ENCODE measurements at places on chromosomes 1 and 21. TPM values are rescaled to one million over a fixed set of nuclear protein-coding genes. Genes with fewer than 3 reads are reported as not detected.

Gene SON
- total RNA-seq, result 251 TPM

Gene LCA5L
- 0.30 TPM for total RNA-seq

Gene ATP5PB
- total RNA-seq, result 582 TPM

Gene SYTL1
- 1.4 TPM for total RNA-seq

- no peak for DNase-seq
These were observed 77.7 kb downstream of the TOMM20 start for GRCh38 chr1:235050911-235051360.

DNA sequence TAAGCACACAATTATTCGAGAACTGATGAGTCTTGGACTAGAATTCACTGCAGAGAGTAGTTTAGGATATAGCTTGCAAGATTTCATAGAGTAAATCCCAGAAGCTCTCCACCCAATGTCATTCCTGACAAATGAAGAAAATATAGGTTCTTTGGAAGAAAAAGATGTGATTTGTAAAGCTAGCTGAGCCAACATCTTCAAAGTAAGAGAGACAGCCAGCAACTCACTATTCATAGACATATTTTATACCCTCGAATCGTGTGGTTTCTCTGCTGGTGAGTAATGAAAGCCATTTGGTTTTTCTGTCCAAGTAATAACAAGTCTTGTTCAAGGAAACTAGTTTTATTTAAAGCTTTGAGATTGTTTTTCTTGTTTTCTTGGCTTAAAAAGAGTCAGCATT, 165.7 kb upstream of the SYT6 start:
- peak; percentile 45 for DNase-seq

DNA sequence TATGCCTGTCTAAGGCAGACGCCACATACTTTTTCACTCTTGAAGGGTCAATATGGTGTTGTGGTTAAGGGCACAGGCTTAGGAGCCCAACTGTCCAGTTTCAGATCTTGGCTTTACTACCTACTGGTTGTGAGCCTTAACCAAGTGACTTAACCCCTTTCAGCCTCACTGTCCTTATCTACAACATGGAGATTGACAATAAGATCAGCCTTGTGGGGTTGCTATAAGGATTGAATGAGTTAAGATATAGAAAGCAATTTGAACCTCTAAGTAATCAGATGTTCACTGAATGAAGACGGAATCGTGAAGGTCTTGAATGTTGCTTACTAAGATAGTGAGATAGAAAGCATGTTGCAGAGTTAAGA, 121.3 kb upstream of the JUN start:
- no peak for DNase-seq

DNA sequence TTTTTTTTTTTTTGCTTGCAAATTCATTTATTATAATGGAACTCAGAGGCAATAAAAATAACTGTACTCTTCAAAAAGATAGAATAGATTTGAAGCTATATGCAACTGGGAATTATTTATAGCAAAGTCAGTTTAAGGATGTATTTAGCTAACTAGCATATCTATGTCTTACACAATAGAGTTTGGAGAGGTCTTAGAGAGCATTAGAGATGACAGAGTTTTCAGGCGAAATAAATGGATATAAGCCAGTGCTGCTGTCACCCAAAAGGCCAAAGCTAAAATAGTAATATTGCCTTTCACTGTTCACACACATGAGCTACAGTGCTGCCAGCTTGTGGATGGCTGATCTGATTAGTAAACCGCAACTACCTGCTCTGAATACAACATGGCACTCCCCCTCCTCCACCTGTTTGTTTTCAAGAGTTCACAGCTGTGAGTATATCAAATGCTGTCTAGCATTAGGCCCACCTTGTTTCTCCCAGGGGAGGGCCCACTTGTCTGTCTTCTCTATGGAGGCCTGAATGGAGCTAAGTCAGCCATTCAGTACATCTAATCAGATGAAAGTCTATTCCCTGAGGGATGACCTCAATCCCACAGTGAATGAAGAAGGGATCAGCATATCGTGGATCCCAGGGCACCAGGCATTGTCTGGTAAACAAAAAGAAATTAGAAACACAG, 25.2 kb upstream of the SSX2IP start:
- DNase-seq, result no peak

- peak; percentile 22 for DNase-seq
These were observed 58.4 kb upstream of the PARP1 start for GRCh38 chr1:226466296-226466695.

GRCh38 chr1:39752703-39753102, 14.0 kb downstream of the PPIE start:
- DNase-seq, result no peak

DNA sequence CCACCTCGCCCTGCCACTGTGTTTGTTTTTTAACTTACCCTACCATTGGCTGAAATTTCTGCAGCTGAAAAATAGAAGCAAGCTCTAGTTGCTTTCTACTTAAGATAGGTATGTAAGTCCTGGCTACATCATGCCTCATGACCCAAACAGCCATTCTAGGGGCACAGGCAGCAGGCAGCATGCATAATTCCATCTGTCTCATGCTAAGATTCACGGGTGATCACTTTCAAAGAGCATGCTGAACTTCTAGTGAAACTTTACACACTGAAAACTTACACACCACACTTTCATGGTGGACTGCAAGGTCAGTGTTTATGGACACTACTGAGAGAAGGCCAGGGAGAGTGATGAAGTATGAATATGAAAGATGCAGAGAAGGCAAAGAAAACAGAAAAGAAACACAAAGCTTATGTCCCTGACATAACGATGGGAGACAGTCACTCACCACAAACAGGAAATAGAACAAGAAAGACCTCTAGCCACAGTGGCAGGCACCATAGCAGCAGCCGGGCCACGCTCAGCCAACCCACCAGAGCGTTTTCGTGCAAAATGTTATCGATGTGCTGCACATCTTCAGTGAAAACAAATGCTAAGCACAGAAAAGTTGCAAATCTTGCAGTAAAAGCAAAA, 102.3 kb upstream of the TIAM1 start:
- no peak for DNase-seq

DNA sequence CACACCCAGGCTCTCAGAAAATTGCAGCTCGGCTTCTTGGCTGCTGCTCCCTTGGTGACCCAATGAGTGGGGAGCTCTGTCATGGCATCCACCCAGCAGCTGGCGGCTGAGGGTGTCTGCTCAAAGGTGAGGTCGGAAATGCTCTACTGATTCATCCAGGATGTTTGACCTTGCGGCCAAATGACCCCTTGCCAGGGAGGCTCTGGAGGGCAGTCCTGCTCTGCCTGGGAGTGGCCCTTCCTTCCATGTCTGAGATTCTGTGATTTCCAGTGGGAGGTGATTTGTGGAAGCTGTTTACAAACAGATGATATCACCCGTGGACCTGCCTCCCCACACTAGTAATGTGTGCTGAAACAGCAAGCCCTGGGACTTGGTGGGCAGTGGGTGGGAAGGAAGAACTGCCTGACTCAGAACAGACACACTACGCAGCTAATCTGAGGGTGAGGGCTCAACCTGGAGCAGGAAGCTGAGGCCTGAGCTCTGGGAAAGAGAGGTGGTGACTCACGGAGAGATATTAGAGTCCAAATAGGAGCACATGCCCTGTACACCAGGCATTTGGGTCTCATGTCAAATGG, 3.0 kb downstream of the CRCT1 start:
- peak; percentile 89 for DNase-seq

- DNase-seq, result peak; percentile 71
These were observed 37.6 kb downstream of the PIK3CD start for GRCh38 chr1:9689011-9689706.

All from M059J (cell line).